ENCODE measurements at places on chromosomes 6 and 20. TPM values are rescaled to one million over a fixed set of nuclear protein-coding genes. Genes with fewer than 3 reads are reported as not detected.

DNA sequence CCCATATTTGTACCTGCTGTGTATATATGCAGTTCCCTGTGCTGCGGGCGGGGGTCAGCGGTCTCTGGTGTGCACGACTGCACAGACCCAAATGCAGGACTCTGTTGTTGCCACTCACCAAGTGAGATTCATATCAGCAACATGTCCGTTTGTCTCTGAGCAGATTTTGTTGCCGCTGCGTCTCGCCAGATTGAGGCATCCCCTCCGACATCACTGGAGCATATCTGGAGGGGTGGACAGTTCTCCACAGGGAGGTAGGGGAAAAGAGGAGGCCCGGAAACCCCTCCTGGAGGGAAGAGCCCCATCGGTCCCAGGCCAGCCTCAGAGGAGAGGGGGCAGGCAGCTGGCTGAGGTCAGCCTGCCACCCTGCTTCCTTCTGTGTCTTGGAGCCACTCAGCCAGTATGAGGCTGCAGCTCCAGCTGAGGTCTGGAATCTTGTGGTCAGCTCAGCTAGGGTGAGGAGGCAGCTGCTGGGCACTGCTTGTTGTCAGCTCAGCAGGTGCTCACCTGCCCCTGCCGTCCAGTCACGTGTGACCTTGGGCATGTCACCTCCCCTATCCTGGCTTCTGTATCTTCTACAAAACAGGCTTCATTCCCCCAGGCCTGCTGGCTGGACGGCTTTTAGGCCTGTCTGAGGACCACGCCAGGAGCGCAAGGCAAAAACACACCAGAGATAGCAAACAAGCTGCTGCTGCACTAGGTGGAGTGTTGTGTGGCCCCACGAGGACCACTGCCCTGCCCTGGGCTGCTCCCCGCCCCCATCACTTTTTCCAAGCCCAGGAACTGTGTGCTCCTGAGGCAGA is 47.1 kb downstream of the HNF4A start:
- no peak for DNase-seq

DNA sequence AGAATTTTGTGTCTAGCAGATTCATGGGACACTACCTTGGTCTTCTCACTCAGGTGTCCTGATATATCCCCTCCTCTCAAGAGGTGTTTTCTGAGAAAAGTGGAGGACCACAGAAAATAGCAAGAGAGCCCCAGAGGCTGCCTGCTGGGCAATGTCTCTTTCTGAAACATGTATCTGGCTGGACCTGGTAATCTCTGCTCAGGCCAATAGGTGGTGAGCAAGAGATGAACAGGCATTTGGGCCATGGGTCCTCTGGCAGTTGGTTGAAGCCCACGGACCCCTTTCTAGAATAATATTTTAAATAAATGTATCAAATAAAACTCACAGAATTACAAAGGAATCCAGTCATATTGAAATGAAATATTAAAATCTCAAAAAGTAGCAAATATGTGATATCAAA is 8.8 kb upstream of the THBD start:
- DNase-seq: no peak

GRCh38 chr20:51906679-51907078 is 104.4 kb upstream of the SALL4 start:
- no peak for DNase-seq

DNA sequence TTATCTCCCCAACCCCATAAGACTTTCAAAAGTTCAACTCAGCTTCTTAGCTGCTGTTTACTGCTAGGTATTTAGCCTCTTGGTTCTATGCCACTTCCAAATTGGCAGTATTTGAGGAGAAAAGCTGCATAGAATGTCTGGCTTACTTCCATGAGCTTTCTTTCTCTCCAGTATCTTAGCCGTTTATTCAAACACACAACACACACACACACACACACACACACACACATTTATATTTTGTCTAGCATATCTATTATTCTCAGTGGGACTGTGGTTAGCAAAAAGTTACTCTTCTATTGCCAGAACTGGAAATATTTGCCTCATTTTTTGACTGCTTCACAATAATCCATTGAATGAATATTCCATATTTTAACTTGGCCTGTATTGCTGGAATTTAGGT is 634.2 kb upstream of the IMPG1 start:
- DNase-seq: no peak

DNA sequence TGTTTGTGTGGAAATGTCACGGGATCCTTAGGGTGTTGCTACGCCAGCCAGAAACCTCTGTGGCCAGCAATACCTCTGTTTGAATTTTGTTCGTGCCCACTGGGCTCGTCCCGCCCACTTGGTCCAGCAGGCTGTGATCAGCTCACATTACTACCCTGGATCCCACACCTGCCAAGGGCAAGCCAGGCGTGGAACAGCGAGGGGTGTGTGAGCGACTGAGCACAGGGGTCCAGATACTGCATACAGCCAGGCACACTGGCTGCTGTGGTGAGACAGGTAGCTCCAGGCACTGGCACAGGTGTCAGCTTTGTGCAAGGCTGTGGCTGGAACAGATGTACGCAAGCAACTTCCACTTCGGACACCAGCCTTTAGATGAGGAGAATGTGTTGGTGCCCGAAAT is 718.9 kb downstream of the EPHA7 start:
- no peak for DNase-seq

TRIM15 gene
- total RNA-seq: 0.41 TPM

- DNase-seq: no peak
Measured at GRCh38 chr6:130120731-130121130, 102.0 kb downstream of the SAMD3 start.

DNA sequence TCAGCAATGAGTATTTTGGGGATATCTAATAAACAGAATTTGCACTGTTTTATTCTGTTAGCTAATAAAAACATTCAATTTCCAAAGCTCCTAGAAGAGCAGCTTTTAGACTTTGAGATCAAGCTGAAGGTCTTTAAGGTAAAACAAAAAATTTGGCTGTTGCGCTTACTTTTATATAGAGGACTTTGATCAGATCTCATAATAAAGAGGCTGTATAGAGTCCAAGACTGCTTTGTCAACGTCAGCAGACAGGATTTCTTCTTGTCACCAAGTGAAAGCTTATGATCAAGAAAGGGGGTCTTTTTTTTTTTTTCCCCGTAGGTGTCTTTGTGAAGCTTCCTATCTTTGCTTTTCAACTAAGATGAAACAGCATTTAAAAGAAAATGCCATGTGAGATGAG is 556.5 kb upstream of the SLC35B3 start:
- no peak for DNase-seq

TSHZ2 gene
- total RNA-seq: 23.0 TPM

Measured in activated T-helper 2 cell treated with anti-CD3 and anti-CD28 coated beads, Interferon-gamma antibody, Interleukin-2, Interleukin-4, amounts not matched to agents 10 μg/mL and 5 μg/mL and 100 μg/mL, durations not matched to agents 14 hours and 24 hours and 36 hours (primary cell).